ENCODE measurements at places on chromosomes 5 and 9.

GRCh38 chr9:136543280-136543679 lies 2.6 kb downstream of the NOTCH1 start:
- no peak for DNase-seq

DNA sequence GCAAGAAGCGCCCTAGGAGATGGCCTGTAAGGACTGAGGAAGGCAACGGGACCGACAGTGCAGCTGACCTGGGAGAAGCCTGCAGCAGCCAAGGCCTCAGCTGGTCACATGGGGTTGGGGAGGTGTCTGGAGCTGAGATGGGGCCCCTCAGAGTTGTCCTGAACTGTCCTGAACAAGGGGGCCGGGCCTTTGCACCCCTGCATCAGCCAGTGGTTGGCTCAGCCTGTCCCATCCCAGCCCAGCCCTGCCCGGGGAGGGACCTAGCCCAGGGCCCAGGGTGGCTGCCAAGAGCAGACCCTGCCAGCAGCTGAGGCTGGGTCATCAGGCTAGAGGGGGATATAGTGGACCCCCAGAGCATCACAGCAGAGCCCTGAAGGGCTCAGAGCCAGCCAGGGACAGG lies 122.8 kb upstream of the PPP1R26 start:
- DNase-seq = no peak

GRCh38 chr5:40332970-40333369 lies 346.7 kb upstream of the PTGER4 start:
- no peak for DNase-seq

- no peak for DNase-seq
Measured at GRCh38 chr5:146041180-146041789, 64.1 kb downstream of the PLAC8L1 start.

- no peak for DNase-seq
Measured at GRCh38 chr5:80957031-80957761, 3.0 kb upstream of the RASGRF2 start.

DNA sequence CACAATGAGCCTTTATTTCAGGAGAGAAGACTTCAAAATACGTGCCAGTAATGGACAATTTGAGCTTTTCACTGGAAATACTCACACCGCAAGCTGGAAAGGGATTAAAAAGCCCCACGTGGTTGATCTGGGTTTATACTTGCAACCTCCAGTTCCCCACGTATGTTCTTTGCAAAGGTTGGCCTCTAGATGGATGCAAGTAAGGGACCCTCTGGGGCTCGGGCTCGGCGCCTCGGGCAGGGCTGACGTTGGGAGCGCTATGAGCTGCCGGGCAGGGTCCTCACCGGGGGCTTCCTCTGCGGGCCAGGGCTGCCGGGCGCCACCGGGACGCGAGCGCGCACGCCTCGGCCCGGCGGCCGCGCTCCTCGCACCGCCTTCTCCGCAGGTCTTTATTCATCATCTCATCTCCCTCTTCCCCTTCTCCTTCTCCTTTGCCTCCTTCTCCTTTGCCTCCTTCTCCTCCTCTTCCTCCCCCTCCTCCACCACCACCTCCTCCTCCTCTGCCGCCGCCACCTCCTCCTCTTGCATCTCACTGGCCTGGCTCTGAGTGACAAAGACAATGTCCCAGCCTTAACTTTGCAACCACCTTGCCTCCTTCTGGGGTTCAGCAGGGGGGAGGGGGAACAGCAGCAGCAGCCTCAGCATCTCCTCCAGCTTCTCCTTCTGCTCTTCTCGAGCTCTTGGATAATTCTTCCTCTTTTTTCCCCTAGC lies 701 bp upstream of the ZNF462 start:
- peak; percentile 38 for DNase-seq

GRCh38 chr5:158354958-158355357 lies 496.0 kb upstream of the CLINT1 start:
- DNase-seq = peak; percentile 8

All from GM13977 (cell line).